ENCODE measurements at places on chromosomes 7 and 10. TPM values are rescaled to one million over a fixed set of nuclear protein-coding genes. Genes with fewer than 3 reads are reported as not detected.

Gene TFR2
- total RNA-seq: 14.6 TPM

DNA sequence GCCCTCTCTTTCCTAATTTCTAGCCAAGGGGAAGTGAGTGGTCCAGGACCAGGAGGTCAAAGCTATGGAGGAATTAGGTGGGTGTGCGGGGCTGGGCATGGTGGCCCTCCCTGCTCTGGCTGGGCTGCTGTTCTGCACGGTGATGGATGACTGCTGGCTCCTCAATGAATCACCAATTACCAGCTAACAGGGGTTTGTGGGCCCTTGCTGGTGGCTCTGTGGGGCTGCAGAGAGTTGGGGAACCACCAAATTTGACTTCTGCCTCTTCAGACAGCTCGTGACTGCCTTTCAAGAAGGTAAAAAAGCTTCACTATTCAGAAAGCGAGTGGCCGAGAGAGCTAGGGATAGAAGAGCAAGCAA lies 35.0 kb upstream of the HABP2 start:
- no peaks in the 10 kb centered on the region for H3K36me3 ChIP-seq
- H3K4me3 ChIP-seq: no peak overlapping the region
- H3K27me3 ChIP-seq: no peaks in the 10 kb centered on the region
- no peaks in the 10 kb centered on the region for H3K4me1 ChIP-seq

GRCh38 chr7:116736927-116737715 lies 65.1 kb downstream of the MET start:
- no peak for DNase-seq
- no peak overlapping the region for H3K4me3 ChIP-seq
- H3K27ac ChIP-seq: no peak overlapping the region
- H3K36me3 ChIP-seq: no peaks in the 10 kb centered on the region
- H3K27me3 ChIP-seq: no peaks in the 10 kb centered on the region
- no peaks in the 10 kb centered on the region for H3K4me1 ChIP-seq

DNA sequence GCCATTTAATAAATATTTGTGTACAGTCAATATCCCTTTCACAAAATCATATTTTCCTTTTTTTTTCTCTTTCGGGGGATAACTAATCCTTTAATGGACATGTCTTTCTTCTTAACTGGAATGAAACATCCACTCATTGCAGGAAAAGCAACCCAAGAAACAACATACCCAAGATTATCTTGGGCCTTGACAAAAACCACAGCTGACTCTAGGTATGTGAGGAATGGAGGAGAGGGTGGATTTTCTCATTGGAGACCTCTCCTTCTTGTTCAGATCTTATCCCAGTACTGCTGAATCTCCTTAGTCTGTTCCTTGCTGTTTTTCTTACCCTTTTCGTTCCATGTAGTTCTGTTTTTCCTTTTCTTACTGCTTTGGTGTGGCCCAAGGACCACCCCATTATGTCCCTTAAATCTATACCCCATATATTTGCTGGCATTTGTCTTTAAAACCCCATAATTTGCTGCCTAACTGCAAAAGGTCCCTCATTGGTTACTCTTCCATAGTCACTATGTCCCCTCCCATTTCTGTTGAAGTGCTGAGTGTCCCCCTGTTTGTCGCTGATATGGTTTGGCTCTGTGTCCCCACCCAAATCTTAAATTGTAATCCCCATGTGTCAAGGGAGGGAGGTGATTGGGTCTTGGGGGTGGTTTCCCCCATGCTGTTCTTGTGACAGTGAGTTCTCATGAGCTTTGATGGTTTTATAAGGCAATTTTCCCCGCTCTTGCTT lies 6.8 kb upstream of the CDK6 start:
- H3K36me3 ChIP-seq: no peaks in the 10 kb centered on the region
- no peak overlapping the region for H3K4me3 ChIP-seq
- H3K4me1 ChIP-seq: no peaks in the 10 kb centered on the region
- H3K27ac ChIP-seq: no peak overlapping the region

DNA sequence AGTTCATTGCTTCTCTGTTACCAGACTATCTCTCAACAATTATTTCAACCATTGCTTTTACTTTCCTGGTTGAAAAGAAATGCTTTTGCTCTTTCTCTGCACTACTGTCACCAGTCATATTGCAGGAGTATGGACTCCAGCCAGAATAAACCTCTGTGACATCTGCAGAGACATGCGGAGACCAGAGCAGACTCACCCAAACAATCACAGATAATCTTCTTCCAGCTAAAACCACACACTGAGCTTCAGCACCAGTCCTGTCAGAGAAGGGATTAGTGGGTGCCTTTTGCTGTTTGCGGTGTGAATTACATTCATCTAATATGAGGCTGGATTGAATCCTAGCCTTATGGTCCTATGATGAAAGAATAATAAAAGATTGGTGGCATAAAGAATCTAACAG lies 258.6 kb downstream of the CNTNAP2 start:
- H3K4me1 ChIP-seq: no peaks in the 10 kb centered on the region
- no peaks in the 10 kb centered on the region for H3K27me3 ChIP-seq
- H3K4me3 ChIP-seq: no peak overlapping the region
- no peak overlapping the region for H3K27ac ChIP-seq

- H3K4me1 ChIP-seq: no peaks in the 10 kb centered on the region
- H3K4me3 ChIP-seq: no peak overlapping the region
- H3K27me3 ChIP-seq: no peaks in the 10 kb centered on the region
- no peak for DNase-seq
- H3K27ac ChIP-seq: no peak overlapping the region
These were observed 106.8 kb downstream of the POLL start for GRCh38 chr10:101481256-101481655.

All from CD8-positive, alpha-beta memory T cell (primary cell).